Stimulated activated CD4-positive, alpha-beta T cell treated with anti-CD3 and anti-CD28 coated beads, Interleukin-12 subunit alpha, Interleukin-12 subunit beta, amount 100 ng/mL, for 48 hours (primary cell): ENCODE measurements at places on chromosomes 7 and 10.

DNA sequence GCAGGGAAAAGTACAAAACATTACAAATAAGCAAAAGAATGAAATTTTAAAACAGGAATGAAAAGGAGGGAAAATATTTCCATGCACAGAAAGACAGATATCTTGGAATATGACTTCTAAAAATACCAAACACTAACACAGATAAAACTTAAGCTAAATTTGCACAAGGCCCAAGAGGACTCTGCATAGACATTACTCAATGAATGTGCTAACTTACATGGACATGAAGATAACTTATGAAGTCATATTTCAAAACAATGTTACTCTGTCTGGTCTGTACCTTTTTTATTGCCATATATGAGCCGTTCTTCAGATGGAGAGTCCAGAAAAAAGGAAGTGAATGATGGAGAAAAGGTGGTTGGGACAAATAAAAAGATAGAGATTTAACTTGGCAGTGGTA, 15.0 kb upstream of the MSS51 start:
- DNase-seq = no peak

DNA sequence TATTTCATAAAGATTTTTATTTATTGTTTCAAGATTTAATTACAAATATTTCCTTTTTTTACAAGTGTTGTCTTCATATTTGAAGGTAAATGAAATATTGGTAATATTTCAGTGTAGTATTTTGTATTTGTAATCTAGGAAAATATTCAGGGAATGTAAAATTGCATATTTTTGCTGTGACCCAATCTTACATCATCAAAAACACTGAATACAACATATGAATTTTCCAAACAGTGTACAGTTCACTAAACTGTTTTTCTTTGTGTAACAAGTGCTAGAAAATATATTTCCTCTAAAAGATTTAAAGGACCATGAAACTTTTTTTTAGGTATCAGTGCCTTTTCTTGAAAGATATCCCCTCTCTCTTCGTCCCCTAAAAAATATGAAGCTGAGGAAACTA, 251.9 kb upstream of the KCND2 start:
- no peak for DNase-seq

DNA sequence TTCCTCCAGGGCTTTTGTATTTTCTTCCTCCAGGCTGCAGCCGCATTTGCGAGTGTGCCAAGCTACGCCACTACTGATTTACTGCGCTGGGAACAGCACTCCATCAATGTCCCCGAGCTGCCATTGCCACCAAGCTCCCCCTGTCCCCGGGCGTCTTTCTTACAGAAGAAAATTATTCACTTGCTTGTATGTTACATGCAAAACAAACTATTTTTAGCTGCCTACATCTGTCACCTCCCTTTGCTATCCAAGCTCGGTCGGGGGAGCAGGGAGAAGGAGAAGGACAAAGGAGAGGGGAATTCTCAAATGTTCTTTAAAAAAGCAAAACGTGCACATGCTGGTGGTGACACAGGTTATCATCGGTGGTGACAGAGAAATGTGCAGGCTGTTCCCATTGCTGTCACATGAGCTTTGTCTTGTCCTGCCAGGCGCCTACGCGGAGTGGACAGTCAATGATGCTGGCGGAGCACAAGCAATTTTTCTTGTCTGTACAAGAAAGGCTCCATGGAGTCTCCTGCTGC, 93.1 kb downstream of the ADARB2 start:
- no peak for DNase-seq

GRCh38 chr10:67036808-67037207, 111.0 kb downstream of the LRRTM3 start:
- no peak for DNase-seq
